ENCODE measurements at places on chromosomes 11 and 22. TPM values are rescaled to one million over a fixed set of nuclear protein-coding genes. Genes with fewer than 3 reads are reported as not detected.

DNA sequence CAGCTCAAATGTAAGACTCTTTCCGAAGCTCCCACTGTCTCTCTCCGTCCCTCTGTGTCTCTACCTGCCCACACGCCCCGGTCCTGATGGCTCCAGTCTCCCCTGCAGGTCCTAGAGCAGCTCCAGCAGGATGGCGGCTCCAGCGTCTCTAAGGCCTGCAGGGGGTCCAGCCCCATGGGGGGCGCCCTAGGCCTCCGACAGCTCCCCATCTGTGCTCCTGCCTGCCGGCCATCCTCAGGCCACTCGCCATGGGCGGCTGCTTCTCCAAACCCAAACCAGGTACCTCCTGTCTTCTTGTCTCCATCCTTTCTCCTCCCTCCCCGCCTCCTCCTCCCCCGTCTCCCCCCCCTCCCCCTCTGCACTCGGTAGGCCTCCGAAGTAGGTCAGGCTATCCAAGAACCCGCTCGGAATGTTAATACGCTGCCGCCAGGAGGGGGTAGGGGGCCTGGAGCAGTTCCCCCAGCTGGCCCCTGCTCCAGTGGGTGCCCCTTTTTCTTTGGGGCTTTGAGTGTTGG is 699 bp downstream of the AIFM3 start:
- DNase-seq, result no peak

DNA sequence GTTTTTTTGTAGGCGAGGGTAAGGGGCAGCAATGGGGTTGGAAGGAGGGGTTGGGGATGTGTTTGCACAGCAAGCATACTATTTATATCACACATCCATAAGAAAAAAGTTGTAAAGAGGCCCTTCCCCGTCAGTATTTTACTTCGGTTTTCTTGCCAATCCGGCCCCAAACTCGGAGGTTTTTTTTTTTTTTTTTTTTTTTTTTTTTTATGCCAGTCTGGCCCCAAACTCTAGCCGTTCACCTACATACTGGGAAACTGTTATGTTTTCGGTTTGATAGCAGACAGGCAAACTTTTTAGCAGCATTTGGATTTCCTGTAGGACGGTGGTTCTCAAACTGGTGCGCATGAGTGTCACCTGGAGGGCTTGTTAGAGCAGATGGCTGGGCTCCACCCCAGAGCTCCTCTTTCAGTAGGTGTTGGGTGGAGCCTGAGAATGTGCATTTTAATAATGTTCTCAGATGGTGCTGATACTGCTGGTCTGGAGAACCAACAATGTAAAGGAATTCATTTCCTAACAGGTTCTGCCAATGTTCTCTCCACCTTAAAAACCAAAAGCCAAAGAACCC is 76.5 kb upstream of the ZBED5 start:
- no peak for DNase-seq

DNA sequence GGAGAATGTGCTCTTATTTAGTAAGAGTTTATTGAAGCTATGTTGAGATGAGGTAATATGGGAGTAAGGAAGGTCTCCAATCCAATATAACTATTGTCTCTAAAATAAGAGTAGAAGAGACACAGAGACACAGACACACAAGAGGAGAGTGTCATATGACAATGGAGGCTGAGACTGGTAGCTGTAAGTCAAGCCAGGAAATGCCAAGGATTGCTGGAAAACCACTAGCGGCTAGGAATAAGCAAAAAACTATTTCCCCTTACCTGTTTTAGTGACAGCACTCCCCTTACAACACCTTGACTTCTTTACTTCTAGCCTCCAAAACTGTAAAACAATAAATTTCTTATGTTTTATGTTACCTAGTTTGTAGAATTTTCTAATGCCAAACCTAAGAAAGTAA is 1652.8 kb downstream of the LRRC4C start:
- DNase-seq, result no peak

GRCh38 chr11:94799726-94800125 is 31.6 kb downstream of the AMOTL1 start:
- DNase-seq, result no peak

GRCh38 chr11:111923351-111923788 is 4.7 kb downstream of the C11orf52 start:
- no peak for DNase-seq

DNA sequence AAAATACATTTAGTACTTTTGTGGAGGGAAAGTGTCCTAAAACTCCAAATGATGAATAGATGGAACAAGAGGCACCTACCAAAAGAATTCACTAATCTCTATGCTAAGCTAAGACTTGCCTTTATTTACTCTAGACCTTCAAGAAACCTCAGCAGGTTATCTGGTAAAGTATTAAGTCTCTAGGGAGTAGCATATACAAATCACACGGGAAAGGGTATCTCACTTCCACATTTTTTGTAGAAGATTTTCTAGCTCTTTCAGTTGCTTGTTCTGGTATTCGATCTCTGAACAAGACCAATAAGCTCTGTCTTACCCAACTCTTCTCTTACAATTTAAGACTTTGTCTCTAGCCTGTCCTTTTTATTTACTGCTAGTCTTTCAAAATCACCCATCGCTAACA is 18.1 kb upstream of the CADM1 start:
- no peak for DNase-seq

- no peak for DNase-seq
Measured at GRCh38 chr11:92920331-92920730, 49.1 kb upstream of the MTNR1B start.

DNA sequence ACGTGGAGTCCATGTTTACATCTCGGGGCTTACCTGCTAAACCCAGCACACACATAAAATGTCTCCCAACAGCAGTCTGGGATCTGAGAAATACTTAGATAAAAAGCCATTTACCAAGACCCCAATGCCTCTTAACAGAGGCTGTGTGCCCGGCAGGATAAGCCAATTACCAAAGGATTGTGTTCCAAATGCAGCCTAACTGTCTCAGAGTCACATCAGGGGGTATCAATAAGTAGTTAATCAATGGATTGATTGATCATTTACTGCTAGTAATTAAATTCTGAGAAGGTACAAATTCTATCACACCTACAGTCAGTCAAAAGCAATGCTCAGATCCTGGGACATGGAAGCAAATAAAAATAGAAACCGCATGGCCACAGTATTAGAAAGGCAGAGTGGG is 125.6 kb downstream of the DSCAML1 start:
- DNase-seq, result no peak

DNA sequence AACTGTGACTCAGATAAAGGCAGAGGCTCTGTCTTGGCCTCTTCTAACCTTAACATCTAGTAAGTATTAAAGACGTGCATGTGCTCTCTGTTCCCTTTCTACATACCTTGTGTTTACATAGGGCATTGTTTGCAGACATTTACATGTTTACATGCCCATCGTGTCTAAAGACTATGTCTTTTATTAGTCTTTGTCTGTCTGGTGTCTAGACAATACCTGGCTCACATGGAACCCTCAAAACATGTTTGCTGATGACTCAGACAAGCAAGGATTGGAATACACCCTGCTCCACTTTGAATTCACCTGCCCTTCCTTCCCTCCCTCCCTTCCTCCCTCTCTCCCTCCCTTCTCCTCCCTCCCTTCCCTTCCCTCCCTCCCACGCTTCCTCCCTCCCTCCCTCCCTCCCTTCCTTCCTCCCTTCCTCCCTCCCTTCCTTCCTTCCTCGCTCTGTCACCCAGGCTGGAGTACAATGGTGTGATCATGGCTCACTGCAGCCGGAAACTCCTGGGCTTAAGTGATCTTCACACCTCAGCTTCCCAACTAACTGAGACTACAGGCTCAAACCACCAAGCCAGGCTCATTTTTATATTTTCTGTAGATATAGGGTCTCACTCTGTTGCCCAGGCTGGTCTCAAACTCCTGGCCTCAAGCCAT is 23.7 kb upstream of the SORL1-AS1 start:
- DNase-seq, result no peak

DNA sequence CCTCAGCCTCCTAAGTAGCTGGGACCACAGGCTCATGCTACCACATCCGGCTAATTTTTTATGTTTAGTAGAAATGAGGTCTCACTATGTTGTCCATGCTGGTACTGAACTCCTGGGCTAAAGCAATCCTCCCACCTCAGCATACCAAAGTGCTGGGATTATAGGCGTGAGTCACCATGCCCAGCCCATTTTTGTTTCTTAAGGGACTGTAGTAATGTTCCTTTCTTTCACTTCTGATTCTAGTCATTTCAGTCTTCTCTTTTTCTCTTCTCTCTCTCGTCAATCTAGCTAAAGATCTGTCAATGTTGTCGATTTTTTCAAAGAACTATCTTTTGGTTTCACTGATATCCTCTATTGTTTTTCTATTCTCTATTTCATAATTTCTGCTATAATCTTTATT is 111.0 kb upstream of the APOA1 start:
- no peak for DNase-seq

- DNase-seq, result no peak
Measured at GRCh38 chr22:47122441-47123000, 360.1 kb downstream of the TBC1D22A start.

DNA sequence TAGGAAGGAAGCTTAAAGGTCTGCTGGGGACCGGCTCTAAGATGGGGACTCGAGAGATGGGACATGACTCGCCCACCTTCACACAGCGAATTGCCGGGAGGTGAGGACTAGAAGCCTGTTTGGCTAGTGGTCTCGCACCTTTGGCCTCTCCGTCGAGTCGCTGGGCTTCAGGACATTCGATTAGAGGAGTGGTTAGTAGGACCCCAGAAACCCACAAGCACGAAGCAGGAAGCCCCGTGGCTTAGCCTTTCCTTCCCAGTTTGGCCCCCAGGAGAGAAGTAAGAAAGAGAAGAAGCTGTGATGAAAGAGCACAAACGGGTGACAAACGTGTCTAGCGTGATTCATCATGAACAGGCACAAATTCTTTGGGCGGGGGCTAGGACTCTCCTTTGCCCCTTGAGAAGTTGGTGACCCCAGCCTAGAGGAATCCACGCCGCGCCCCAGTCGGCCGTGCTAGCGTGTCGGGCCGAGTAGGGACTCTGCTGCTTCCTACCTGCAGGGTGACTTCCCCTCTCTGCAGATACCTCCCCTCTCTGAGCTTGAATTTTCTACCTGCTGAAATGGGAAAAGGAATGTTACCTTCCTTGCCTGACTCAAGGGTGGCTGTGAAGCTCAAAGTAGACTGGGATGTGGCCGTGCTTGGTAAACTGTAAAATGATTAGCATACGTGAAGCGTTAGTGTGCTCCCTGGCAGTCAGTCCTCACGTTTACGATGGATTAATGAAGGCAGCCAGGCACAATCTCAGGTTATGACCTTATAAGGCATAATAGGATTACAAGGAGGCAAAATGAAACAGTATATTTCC is 1.1 kb upstream of the ADM start:
- DNase-seq, result no peak

DNA sequence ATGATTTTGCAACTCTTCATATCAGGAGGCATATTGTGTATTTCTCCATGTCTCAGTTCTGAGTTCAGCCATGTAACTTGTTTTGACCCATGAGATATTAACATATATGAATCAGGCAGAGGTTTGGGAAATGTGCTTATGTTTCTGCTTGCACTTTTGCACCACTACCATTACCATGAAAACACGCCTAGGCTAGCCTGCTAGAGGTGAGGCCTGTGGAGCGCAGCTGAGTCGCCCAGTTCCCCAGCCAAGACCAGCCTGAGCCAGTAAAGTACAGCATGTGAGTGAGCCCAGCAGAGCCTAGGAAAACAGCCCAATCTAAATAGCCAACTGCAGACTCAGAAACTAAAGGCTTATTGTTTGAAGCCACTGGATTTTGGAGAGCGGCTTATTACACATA is 18.4 kb upstream of the MYOD1 start:
- DNase-seq, result no peak

DNA sequence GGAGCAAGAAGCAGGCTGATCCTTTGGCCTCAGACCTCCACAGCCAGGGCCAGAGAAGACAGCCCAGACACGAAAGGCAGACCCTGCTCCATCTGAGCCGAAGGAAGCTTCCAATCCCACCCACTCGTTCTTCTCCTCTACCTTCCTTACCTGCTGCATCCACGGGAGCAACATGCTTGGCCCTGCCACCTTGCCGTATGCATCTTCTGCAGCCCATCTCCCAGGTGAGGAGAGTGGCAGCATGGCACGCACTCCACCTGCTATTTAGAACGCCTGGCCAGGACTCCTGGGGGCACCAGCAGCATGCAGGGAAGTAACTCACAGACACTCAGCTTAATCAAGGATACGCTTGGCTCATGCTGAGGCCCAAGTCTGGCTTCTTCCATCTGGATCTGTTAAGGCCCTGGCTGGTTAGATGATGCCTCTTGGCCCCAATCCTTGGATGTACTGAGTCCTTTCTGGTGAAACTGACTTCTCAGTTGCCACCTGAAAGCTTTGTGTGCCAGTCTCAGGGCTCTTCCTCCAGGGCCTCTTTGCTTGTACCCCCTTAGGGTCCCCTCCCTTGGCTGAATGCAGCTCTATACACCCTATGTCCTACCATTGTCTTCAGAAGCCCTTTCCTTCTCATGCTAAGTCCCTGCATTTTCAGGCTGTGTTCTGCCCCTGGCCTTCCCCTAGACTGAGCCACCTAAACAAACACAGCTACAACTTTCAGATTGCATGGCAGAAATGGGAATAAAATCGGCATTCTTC is 604.9 kb downstream of the BUD13 start:
- no peak for DNase-seq

DNA sequence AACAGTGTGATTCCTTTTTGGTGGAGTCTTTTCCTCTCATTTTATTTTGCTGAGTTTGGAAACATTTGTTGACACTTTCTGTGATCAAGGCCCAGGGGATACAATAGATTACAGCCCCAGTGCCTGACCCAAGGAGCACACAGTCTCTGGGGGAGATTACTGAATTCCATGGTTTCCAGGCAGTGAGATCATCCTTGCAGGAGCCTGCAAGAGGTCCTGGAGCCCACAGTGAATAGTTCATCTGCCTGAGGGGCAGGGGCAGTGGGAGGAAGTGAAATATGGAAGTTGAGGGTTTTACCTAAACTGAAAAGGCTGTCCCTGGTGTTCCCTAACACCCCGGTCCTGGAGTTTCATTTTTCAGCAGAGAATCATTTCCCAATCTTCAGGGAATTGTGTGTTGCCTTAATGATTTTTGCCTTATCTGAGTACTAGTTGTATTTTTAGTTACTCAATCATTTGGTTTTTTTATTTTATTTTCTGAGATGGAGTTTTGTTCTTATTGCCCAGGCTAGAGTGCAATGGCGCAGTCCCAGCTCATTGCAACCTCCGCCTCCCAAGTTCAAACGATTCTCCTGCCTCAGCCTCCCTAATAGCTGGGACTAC is 7.7 kb downstream of the CCS start:
- no peak for DNase-seq

DNA sequence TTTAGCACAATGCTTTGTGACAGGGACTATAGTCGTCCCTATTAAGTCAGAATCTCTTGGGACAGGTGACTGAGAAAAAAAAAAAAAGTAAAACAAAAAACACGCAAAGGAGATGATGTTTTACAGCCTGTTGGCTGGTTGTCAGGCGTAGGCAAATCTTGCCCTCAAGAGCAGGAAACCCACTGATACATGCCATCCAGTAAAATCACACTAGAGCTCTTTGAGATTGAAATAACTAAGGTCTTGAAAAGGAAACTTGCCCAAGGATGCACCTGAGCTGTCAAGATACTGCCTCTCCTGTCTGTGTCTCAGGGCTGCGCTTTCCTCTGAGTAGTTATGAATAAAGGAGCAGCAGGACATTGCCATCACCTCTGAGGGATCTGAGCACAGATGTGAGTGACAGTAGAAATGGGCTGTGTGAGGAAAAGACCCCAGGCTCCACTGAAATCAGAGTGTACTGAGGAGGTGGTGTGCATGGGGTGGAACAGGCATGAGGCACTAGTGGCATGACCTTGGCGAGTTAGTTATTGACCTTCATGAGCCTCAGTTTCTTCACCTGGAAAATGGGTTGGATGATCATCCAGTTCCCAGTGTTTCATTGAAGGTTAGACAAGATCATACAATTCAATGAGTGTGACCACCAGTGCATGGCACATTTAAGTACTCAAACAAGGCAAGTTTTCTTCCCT is 23.3 kb downstream of the MICAL2 start:
- DNase-seq, result no peak

IL18 gene
- 1.1 TPM for total RNA-seq

ANO5 gene
- total RNA-seq, result 4.6 TPM

SESN3 gene
- total RNA-seq, result 29.8 TPM

CTSF gene
- total RNA-seq, result 0.58 TPM
